Iris pigment epithelial cell (primary cell): ENCODE measurements at places on chromosomes 11 and 22.

DNA sequence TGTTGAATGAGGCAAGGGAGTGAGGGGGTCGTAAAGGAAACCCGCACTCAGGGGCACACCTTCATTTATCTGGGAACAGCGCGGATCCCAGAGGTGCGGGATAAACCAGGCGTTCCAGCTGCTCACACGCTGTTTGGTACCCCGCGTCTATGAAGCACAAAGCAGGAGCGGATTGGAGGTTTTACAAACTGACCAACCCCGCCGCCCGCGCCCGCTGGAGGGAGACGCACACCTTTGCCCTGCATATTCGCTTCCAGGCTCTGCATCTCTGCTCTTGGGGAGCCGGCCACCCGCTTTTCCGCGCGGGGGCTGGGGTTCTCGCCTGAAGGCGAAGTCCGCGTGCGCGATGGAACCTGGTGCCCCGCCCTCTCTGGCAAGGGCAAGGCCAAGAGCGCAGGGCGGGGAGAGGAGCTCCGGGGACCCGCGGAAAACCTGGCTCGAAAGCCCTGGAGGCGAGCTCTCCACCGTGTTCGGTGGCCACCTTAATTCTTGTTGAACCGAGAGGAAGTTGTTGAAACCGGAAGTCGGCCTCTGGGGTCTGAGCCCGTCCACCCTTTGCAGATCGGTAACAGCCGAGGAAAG lies 6.8 kb upstream of the ALX4 start:
- no peak for DNase-seq

DNA sequence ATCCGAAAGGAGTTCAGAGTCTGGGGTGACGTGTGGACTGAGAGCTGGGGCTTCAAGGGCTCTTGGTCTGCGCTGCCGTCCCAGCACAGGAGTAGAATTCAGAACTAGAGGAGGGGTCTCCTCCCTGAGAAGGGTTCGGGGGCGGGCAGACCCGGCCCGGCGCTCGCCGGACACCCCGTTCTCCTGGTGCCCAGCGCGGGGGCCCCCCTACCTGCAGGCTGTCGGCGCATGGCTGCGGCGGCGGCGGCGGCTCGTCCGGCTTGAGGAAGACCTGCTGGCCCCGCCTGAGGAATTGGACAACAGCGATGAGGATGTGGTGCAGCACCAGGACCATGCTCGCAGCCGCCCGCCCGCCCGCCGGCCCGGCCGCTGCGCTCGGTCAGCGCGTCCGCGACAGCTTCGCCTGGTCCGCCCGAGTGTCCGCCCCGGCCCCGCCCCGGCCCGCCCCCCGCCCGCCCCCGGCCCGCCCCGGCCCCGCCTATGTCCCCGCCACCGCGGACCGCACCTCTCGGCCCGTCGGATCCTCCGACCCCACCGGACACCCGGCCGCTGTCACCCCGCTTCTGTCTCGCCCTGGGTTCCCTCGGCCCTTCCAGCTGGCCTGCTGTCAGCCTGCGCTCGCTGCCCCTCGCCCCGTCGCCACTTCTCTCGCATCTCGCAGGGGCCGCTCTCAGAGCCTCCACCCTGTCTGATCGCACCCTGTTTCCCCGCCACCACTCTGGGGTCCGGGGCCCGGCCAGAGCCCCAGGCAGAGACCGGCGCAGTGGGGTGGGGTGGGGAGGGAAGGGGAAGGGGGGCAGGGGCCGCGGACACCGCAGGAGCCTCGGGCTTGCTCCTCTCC lies 32.0 kb downstream of the PDE2A start:
- no peak for DNase-seq

GRCh38 chr11:8744423-8744822 lies 61.8 kb downstream of the RPL27A start:
- DNase-seq = no peak

- peak; percentile 74 for DNase-seq
These were observed 141.0 kb downstream of the ARHGAP42 start for GRCh38 chr11:100827934-100828661.

GRCh38 chr11:73950869-73951710 lies at the start of gene DNAJB13:
TSS of gene DNAJB13 (plus strand) at chr11:73951026. CDS start at chr11:73951070, 44 bp downstream.
- peak; percentile 59 for DNase-seq

DNA sequence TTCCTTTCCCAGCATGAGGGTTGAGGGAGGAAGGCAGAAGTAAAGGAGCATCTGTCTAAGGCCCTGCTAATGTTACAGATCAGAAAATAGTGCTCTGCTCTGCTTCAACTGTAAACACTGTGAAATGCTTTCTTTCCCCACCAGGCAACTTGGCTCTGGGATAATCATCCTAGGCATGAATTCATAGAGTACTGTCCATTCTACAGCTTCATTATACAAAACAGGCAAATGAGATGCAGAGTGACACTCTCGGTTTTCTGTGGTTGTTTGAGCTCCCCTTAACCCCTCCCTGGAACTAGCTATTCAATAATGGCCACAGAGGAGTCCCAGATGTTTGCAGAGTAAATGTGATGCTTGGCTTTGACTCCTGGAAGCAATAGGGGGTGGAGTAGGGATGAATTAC lies 184.3 kb upstream of the CTSC start:
- peak; percentile 68 for DNase-seq

- DNase-seq = peak; percentile 74
These were observed 186.0 kb upstream of the CTSC start for GRCh38 chr11:88523386-88524071.

- no peak for DNase-seq
These were observed 17.1 kb downstream of the BRSK2 start for GRCh38 chr11:1406571-1407485.

GRCh38 chr22:26097411-26097810 lies 71.9 kb upstream of the SEZ6L start:
- DNase-seq = no peak

DNA sequence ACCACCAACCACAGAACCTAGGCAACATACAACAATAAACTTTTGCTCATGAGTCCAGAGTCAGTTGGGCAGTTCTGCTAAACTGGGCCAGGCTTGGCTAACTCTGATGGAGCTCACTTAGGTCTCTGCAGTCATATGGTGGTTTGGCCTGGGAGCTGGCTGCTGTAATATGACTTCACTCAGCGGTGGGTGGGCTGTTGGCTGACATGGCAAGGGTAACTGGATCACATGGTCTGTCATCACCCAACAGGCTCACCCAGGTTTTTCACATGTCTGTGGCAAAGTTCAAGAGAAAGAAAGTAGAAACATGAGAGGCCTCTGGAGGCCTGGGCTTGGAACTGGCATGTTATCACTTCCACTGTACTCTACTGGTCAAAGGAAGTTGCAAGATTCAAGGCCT lies 43.2 kb upstream of the CLMP start:
- peak; percentile 59 for DNase-seq

GRCh38 chr11:63534895-63535461 lies 1.6 kb upstream of the PLAAT4 start:
- no peak for DNase-seq

DNA sequence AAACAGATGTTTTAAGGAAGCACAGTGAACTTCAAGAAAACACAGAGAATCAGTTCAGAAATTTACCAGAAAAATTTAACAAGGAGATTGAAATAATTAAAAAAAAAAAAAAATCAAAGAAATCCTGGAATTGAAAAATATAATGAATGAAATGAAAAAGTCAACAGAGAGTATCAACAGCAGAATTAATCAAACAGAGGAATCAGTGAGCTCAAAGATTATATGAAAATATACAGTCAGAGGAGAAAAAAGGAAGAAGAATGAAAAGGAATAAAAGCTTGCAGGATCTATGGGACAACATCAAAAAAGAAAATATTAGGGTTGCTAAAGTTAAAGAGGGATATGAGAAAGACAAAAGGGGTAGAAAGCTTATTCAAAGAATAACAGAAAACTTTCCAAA lies 82.3 kb downstream of the XRRA1 start:
- no peak for DNase-seq

- DNase-seq = no peak
These were observed 12.4 kb downstream of the THAP12 start for GRCh38 chr11:76368490-76368889.

DNA sequence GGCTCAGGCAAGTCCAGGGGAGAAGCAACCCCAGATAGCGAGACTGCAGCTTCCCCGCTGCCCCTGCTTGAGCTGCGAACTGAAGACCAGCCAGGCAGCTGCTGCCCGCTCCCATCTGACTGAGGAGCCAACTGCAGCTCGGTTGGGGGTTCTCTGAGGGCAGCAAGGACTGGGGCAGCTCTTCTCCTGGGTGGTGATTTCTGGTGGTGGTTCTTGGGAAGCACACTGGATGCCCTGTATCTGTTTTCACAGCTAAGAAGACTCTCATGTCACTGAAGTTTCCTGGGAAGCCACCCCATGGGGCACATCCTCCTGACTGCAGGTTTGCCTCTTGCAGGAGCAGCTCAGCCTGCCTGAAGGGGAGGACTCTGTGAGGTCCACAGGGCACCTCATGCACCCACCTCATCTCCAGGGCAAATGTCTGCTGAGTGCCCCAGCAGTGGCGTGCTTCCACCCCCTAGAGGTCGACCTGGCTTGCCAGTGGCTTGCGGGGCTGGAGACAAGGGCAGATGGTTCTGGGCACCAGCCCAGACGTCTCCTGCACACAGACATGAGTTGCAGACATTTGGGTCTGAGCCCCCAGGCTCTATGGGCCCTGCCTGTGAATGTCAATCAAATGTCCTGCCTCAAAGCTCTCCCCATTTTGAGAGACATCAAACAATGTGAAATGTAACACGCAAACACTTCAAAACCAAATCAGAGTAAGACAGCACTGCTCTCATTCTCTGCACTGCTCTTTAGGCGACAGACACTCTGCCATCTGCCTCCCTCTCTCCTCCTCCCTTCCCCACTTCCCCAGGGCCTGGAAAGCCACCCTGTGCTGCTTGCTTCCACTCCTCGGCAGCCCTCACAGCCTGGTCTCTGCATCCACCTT lies 800.9 kb downstream of the BRD1 start:
- DNase-seq = no peak

DNA sequence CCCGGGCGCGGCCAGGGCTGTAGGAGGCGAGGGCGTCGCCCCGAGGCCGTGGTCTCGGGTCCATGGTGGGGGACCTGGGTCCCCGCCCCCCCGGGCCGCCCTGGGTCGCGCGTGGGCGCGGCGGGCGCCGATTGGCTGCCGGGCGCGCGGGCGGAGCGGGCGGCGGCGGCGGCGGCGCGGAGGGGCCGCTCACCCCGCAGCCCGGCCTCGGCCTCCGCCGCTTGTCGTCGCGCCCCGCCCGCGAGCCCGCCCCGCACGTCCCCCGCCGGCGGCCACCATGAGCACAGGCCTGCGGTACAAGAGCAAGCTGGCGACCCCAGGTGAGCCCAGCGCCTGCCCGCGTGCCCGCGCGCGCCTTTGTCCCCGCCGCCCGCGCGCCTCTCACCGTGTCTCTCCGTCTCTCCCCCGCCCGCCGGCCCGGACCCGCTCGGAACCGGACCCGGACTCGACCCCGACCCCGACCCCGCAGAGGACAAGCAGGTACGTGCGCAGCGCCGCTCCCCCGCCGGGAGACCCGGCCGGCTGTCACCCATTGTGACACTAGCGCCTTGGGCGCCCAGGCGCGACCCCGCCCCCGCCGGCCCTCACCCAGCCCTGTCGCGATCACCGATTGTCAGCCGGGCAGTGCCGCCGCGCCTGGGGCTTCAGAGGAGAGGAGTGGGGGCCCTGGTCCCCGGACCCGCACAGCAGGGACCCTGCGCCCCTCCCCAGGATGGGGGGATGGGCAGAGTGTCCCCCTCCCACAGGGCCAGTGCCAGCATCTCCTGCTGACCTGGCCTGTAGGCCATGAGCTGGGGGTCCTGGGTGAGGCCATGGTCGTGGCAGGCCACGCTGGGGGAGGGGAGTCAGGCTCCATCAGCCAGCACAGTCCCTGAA lies at the start of gene SEPTIN5:
Gene SEPTIN5 (plus strand): TSS at position 192 of the 876 bp plus-strand sequence. CDS start 86 bp downstream, at position 278.
- DNase-seq = no peak

GRCh38 chr11:6611092-6611962 lies 689 bp downstream of the TAF10 start:
- DNase-seq = peak; percentile 41

DNA sequence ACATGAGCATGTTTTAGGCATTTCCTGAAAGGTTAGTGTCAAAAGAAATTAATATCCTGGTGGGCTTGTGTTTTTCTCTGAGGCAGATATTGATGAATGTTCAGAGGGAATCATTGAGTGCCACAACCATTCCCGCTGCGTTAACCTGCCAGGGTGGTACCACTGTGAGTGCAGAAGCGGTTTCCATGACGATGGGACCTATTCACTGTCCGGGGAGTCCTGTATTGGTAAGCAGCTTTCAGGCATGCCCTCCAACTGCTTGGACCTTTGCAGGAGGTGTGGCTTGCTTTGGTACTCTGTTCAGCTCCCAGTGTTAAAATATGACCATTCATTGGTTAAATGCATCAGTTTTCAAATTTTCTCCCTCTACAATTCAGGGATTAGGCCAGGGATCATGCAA lies 658.6 kb upstream of the ANO5 start:
- DNase-seq = no peak

GRCh38 chr11:68536706-68537105 lies 76.2 kb downstream of the PPP6R3 start:
- DNase-seq = no peak

- DNase-seq = no peak
These were observed 396.4 kb downstream of the METTL15 start for GRCh38 chr11:28504555-28505110.

GRCh38 chr11:111000400-111001080 lies 245.0 kb upstream of the POU2AF2 start:
- peak; percentile 15 for DNase-seq

- DNase-seq = no peak
These were observed 485 bp downstream of the KCNJ4 start for GRCh38 chr22:38454353-38455075.

DNA sequence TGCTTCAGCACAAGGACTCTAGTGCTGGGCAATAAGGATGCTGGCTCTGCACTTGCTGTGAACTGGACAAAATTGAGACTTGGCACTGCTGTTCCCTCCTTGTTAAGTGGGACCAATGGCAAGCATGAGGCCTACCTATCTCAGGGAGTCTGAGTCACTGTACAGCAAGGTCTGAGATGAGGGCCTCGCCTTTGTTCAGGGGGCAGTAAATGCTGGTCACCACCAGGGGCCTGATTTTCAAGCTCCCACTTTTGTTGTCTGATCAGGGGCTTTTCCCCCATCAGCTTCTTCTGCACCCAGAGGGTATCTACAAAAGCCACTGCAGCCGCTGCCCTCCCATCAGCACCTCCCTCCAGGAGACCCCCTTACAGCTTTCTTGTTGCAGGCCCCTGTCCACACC lies 22.8 kb downstream of the DHCR7 start:
- no peak for DNase-seq

DNA sequence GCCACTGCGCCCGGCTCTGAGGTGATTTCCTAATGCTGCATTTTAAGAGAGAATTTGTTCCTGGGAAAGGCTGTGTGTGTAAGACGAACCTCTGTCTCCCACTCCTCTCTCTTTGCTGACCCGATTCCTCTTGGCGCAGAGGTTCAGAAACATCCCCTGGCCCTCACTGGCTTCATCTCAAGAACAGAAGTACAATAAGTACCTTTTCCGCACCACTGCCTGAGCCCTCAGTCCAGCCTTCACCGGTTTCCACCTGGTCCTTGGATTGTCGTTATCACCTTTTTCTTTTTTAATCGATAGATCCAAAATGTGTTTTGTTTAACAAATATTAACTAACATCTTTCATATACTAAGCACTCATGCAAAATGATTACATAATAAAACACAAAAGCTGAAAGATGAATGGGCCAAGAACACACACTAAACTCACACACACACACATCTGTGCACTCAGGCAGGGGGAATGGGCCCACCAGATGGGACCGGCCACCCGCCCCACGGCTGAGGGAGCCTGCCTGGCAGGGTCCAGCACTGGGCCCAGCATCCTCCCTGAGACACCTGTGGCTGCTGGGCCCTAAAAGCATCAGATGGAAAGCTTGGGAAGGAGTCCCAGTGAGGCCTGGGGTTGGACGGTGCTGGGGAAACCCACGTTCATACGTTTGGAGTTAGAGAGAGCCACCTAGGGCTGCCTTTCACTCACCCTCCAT lies 50.4 kb upstream of the A4GALT start:
- no peak for DNase-seq
